ENCODE measurements at places on chromosomes 7 and 10.

- no peak for DNase-seq
Measured at GRCh38 chr7:30521532-30521931, 16.9 kb upstream of the GGCT start.

- DNase-seq = no peak
Measured at GRCh38 chr10:118115701-118116100, 69.0 kb upstream of the RAB11FIP2 start.

DNA sequence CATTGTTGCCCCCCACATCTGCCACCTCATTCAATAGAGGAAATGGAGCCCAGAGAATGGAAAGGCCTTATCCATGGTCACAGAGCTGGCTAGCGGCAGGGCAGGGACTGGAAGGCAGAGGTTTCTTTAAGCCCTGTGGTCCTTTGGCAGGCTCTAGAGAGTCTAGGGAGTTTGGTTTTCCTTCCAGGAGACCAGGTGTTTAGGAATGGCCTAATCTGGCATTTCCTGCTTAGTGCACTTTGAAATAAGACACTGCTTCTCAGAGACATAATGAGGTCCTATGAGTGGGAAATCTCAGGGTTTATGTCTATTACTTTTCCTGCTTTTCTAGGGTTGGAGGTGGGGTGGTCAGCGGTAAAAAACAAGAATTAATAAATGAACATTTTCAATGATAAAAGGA, 6.1 kb downstream of the MARVELD1 start:
- DNase-seq = no peak

DNA sequence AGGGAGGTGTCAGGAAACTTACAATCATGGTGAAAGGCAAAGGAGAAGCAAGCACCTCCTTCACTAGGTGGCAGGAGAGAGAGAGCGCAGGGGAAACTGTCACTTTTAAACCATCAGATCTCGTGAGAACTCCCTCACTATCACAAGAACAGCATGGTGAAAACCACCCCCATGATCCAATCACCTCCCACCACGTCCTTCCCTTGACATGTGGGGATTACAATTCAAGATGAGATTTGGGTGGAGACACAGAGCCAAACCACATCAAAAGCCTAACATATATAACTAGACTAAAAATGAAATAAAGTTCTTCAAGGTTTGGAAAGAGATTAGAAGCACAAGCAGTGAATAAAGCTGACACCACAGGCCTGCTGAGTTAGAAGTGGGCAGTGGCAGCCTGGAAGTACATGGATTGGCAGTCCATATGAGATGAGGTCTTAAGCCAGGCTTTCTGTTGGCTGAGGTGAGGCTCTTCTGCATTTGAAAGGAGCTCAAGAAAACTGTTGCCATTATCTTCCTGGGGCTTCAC, 96.4 kb upstream of the MDFIC start:
- DNase-seq = no peak

- DNase-seq = no peak
Measured at GRCh38 chr7:7922684-7923385, 45.8 kb upstream of the GLCCI1 start.

- no peak for DNase-seq
Measured at GRCh38 chr10:43981232-43981631, 332.6 kb upstream of the ZNF32 start.

GRCh38 chr10:20257422-20257821, 441.2 kb downstream of the PLXDC2 start:
- DNase-seq = no peak

DNA sequence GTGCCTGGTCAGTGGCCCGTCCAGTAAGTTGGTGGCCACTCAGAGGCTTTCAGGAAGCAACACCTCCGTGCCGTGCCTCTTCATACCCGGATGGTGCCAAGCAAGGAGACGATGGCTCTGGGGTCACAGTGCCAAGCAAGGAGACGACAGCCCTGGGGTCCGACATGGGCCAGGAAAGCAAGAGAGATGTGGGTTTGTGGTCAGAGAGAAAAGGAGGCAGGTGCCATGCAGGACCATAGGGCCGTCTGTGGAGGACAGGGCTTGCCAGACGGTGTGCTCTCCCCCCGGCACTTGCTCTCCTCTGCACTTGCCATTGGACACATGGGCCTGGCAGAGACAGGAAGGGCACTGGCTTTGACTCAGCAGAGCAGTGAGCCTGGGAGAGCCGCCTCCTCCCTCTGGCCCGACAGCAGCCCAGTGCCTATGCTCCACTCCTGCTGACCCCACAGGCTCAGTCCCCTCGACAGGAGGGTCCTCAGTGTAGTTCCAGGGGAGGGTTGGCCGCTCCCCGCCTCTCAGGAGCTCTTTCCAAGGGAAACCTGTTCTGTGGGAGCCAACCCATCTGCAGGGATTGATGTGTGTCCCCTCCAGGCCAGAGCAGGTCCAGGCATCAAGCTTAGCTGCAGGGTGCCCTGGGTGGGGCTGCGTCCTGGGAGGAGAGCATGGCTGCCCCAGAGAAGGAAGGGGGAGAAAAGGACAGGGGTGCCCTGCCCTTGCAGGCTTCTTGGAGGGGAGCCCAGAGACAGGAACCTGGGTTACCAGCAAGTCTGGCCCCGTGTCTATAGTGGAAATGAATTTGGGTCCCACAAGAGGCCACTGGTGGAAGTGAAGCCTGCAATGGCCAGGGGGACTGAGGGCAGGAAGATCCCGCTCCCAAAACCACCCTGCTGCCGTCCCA, 7.6 kb upstream of the CALML5 start:
- DNase-seq = no peak

DNA sequence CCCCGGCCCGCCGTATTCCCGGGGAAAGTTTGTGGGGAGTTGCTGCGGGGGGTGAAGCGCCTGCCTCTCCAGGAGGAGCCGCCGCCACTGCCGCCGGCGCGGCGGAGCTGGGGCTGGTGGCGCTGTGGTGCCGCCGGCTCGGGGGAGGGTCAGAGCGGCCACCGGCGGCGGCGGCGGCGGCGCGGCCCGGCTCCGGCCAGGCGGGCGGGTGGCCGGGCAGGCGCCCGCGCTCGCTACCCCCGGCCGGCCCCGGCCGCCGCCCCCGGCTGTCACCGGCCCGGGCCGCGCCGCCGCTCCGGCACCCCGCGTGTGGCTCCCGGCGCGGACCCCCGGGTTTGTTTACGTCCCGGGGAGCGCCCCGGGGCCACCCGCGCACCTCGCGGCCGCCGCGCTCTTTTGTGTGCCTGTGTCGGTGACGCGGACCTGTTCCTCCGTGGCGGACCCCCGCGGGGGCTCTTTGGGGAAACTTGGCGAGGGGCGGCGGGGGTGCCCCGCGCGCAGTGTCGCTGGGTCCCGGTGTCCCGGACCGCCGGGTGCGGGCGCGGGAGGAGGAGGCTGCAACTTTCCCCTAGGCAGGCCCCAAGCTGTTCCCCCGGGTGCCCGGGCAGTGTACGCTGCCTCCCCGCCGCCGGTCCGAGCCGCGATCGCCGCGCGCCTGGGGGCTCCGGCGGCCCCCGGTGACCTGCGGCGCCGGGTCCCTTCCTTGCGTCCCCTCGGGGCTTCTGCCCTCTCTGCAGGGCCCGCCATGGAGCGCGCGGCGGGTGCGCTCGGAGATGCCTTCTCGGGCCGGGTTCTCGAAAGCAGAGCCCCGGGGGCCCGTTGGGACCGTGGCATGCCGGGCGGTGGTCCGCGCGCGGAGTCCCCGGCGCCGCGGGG, 593 bp upstream of the CUX1 start:
- DNase-seq = no peak

GRCh38 chr7:27782849-27783248, 42.9 kb downstream of the TAX1BP1 start:
- no peak for DNase-seq

Data from bone marrow (tissue), 2 donors.